ENCODE measurements at places on chromosomes 6 and 20. TPM values are rescaled to one million over a fixed set of nuclear protein-coding genes. Genes with fewer than 3 reads are reported as not detected.

- no peak for DNase-seq
Measured at GRCh38 chr6:68704485-68704884, 69.4 kb downstream of the ADGRB3 start.

CGA gene
- not detected for total RNA-seq

METTL24 gene
- not detected for total RNA-seq

GRCh38 chr6:56551409-56552120, 91.1 kb downstream of the DST start:
- DNase-seq = no peak

DNA sequence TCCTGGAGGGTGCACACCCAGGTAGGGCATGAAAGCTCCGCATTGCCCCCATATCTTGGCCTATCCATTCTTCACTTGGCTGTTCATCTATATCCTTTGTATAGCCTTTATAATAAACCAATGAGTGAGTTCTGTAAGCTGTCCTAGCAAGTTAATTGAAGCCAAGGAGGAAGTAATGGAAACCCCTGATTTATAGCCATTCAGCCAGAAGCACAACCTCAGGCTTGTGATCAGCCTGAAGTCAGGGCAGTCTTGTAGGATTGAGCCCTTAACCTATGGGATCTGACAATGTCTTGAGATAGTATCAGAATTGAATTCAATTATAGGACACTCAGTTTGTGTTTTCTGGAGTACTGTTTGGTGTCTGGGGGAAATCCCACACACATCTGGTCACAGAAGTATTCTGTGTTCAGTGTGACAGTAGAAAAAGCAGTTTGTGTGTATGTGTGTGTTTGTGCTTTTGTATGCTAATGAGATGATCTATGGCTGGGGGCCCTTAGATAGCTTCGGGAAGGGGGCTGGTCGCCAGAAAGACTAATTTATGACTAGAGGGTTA, 5.7 kb downstream of the NT5E start:
- DNase-seq = no peak

DNA sequence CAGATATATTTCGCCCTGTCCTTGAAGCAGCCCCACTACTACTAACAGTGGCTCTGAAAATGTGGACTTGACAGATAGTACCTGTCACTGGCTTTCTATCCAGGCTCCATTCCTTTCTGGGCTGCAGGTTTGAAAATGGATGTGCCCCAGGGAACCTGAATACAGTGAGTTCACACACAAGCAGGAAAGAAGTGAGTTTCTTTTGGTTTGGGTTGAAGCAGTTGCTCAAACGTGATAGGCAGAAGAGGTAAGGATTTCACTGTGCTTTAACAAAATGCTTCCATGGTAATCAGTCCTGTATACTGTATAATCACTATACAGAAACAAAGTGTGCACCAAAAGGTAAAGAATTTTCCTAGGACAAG, 382.9 kb downstream of the PRKN start:
- no peak for DNase-seq

IRF4 gene
- total RNA-seq = not detected

- DNase-seq = no peak
Measured at GRCh38 chr6:126145351-126145750, 159.0 kb downstream of the TRMT11 start.

DACT2 gene
- not detected for total RNA-seq

DNA sequence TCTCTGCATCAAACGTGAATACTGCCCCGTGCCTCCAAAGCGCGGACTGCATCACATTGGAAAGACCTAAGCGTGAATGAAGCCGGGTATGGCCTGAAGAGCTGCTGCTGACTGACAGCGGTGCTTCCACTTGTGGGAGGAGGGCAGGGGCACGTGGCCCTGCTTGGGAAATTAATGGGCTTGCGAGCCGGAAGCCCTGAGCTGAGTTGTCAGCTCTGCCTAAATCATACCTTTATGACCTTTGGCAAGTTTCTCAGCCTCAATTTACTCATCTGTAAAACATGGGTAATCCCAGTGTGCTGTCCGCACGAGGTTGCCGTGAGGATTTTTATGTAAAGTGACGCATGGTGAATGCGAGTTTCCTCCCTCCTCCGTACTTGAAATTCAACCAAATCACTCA, 67.0 kb upstream of the FOXQ1 start:
- no peak for DNase-seq

GRCh38 chr20:55778796-55779195, 226.5 kb downstream of the CBLN4 start:
- no peak for DNase-seq

GRCh38 chr6:54614499-54615195, 231.9 kb upstream of the FAM83B start:
- DNase-seq = no peak

GRCh38 chr20:8000796-8001195, 18.8 kb downstream of the TMX4 start:
- DNase-seq = no peak

GRCh38 chr6:41352907-41353306, 17.5 kb downstream of the NCR2 start:
- DNase-seq = no peak

- DNase-seq = no peak
Measured at GRCh38 chr20:63749597-63750508, 10.3 kb downstream of the SLC2A4RG start.

LAMA2 gene
- total RNA-seq = 9.7 TPM

Measured in H4 (cell line).